Activated CD8-positive, alpha-beta memory T cell treated with anti-CD3 and anti-CD28 coated beads for 48 hours (primary cell): ENCODE measurements at places on chromosomes 6 and 20.

DNA sequence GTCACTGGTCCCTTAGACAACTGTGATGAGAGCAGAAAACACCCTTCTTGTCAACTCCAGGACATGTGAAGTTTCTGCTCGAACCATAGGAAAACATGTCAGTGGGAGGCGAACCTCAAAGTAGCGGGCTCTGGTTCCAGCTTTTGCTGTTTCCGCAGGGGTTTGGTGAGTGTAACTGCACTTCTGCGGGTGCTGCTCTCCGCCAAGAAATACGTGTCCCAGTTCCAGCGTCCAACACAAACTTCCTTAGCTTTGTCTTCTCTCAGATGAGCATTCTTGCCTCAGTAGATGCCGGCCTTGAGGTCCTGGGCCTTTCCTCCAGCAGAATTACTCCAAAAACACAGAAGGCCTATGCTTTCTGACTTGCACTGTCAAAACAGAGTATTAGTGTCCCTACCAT is 156.3 kb downstream of the FNDC1 start:
- DNase-seq = no peak

GRCh38 chr20:5877128-5877527 is 73.2 kb downstream of the TRMT6 start:
- DNase-seq = no peak

DNA sequence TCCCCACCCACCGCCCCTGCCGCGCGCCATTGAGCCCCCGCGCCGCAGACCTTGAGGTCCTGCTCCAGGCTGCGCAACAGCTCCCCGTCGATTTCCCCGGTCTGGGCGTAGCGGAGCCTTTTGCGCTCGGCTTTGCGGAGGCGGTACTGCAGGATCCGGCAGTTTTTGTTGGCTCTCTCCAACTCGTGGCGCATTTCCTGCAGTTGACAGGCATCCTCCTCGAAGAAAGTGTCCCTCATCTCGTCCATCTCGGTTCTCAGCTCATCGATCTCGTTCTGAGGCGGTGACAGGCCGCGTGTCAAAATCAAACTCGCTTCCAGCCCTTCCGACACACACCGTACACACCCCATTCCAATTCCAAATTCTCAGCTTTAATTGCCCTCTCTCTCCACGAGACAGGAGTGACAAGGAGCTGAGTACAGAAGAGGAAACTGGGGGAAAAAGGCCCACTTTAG is 4.3 kb downstream of the MTCL3 start:
- no peak for DNase-seq

DNA sequence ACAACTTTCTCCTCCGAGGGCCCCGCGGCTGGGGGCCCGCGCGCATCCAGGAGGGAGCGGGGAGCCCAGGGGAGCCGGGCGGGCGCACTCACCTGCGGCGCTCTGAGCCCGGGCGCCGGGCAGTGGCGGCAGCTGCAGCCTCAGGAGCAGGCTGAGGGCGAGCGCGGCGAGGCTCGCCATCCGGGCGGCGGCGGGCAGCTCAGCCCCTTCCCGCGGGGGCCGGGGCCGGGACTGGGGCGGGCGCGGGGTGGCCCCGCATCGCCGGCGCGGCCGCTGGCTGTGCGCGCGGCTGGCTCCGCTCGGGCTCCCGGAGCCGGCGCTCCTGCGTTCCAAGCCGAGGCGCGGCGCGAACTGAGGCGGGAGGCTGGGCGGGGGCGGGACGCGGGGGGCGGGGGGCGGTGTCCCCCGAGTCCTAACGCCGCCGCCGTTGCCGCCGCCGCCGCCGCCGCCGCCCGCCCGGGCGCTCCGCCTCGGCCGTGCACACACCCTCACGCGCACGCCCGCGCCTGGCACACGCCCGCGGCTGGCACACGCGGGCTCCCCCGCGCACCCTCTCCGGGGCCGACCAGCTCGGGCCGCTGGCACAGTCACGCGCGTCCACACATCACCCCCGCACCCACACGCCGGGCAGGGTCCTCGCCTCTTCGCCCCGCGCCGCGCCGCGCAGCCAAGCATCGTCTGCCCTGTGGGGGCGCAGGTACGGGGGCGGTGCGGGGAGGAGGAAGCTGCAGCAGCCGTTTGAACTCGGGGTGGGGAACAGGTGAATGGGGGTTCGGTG is at the start of gene PTPRT:
Gene PTPRT, minus strand, starts transcription at position 353 of the 778 bp plus-strand sequence. Its CDS starts 173 bp downstream, at position 180.
- DNase-seq = no peak

DNA sequence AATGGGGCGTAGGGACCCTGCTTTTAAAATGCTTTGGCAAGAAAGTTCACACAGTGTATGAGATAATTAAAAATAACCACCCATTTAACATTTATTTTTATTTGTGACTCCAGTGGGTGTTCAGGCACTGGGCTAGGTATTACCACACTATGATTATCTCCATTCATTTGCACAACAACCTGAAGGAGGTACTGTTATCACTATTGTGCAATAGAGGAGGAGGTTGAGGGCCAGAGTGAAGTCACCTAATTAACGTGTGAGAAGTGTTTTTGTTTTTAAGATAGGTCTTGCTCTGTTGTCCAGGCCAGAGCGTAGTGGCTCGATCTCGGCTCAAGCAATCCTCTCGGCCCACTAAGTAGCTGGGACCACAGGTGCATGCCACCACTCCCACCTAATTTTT is 29.2 kb downstream of the MAK start:
- DNase-seq = no peak
